ENCODE measurements at places on chromosomes 5 and 9.
A peak's percentile ranks its signal among the peaks of the same experiment; 100 is the strongest.

DNA sequence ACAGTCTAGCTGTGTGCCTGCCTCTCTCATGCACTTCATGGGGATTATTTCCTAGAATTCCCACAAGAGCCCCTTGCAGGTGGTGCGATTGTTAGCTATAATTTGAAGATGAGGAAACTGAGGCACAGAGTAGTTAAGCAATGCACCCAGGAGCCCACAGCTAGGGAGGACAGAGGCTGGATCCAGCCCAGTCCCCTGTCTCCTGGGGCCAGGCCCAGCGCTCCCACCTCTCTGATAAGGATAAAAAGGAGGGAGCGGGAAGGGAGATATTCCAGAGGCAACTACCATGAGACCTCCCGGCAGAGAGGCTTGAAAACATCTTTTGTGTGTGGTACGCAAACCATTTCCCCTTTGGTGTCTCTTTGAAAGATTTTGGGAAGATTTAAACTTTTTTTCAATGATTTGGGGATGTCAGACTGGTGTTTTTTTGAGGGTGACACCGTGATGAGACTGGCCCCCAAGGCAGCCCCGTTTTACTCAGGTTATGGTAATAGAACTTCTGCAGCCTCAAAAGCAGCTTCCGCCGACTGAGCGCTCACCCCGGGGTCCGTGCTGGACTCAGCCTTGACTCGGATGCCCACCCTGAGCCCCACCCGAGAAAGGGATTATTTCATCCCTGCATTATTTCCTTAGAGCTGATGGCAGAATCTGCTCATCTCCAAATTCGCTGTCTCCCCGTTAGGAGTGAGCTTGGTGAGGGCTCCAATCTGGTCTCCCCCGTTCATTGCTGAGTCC is 144.7 kb upstream of the IER5L start:
- DNase-seq, result no peak

GRCh38 chr5:132180134-132180745 is 47.4 kb downstream of the P4HA2 start:
- DNase-seq, result no peak

DNA sequence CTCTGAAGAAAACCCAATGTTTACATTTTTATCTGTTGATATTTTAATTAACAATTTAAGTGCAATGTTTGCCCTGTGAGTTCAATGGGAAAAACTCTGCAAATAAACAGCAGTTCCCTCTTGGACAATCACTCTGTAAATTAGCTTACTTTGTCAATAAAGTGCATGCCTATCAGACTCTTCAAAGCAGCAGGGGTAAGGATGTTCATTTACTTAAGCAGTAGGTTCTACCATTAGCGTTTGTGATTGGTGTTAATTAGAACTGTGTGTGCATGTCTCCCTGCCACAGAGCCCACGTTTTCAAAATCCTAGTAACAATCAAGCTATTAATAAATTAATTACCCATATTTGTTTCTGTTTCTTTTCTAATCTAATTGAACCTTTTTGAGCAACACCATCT is 1921.6 kb upstream of the WWC1 start:
- no peak for DNase-seq

GRCh38 chr9:3526997-3527940 is 1.5 kb upstream of the RFX3 start:
- DNase-seq, result no peak

GRCh38 chr9:128675382-128675781 is 13.6 kb upstream of the SET start:
- DNase-seq, result no peak

DNA sequence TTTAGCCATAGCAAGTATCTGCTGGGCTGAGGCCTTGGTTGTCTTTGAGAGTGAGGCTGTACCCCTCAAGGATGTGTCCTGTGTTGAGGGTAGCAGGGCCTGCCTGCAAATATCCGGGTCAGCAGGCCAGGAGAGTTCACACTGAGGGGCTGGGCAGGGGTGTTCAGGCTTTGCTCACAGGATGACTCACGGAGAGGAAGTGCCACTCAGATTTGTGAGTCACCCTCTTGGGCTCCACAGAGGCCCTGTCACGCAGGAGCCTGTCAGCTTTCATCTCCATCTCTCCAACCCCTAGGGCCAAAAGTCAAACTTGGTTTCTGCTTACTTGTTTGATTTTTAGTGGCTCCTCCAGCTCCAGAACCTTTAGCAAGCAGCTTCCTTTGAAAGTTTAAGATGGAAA is 211.5 kb downstream of the SEC61B start:
- peak; percentile 48 for DNase-seq

GRCh38 chr5:31993165-31993961 is 180.8 kb downstream of the GOLPH3 start:
- DNase-seq, result no peak

- DNase-seq, result no peak
Observed at GRCh38 chr9:83508067-83508466, 30.1 kb downstream of the FRMD3 start.

- DNase-seq, result no peak
Observed at GRCh38 chr9:133800266-133800665, 62.1 kb upstream of the SARDH start.

All from stimulated activated CD4-positive, alpha-beta T cell treated with anti-CD3 and anti-CD28 coated beads, TNF-alpha, amount 100 ng/mL, for 24 hours (primary cell).